ENCODE measurements at places on chromosomes 5 and 9.

GRCh38 chr5:146273109-146273508 is 65.5 kb upstream of the POU4F3 start:
- DNase-seq, result no peak

- DNase-seq, result no peak
Measured at GRCh38 chr5:133232011-133232410, 180.2 kb downstream of the HSPA4 start.

- no peak for DNase-seq
Measured at GRCh38 chr5:124888050-124888506, 141.6 kb upstream of the ZNF608 start.

DNA sequence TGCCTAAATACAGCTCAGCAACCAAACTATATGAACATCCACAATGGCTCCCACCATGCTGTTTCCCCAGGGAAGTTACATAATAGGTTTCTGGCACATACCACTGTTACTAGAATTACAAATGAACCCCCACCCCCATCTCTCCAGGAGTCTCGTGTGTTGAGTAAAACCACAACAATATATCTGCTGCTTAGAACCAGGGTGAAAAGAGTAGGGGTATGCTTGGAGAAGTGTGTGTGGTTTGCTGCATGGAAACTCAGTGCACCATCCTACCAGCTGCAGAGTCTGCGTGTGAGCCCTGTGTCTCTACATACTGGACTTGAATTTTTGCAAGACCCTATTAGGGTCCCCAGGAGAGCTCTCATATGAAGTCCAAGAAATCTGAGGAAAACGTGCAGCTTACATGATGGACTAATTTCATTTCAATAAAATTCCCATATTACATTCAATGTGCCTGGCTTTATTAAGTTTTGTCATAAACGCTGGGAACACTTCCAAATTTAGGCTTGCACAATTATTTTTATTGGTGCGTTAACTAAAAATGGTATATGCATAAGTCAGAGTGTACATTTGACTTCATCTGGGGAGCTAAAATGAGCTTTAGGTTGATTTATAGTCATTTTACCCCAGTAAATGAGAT is 104.5 kb upstream of the NFIB start:
- no peak for DNase-seq

GRCh38 chr5:122707796-122708195 is 67.1 kb upstream of the SNX2 start:
- DNase-seq, result no peak

GRCh38 chr9:93660352-93661046 is 84.1 kb downstream of the PHF2 start:
- DNase-seq, result no peak

- DNase-seq, result no peak
Measured at GRCh38 chr5:172891716-172892421, 57.8 kb downstream of the ERGIC1 start.

GRCh38 chr9:115250621-115251032 is 132.7 kb upstream of the TNC start:
- no peak for DNase-seq

GRCh38 chr9:114319147-114319546 is 3.8 kb upstream of the ORM1 start:
- no peak for DNase-seq

DNA sequence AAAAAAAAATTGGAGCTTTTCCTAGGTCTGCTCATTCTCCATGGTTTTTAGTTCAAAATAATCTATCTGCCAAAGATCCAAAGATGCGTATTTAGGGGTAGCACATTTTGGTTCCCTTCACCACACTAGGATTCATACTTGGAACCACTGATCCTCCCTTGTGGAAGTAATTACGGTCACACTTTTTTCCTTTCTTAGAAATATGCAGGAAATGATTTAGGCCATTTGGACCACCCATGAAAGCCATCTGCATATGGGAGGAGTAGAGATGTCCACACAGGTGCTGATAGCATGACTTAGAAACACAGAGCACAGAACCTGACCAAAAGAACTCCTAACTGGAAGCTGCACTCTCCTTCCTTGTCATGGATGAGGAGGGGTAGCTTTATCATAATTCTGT is 105.9 kb upstream of the RAI14 start:
- no peak for DNase-seq

DNA sequence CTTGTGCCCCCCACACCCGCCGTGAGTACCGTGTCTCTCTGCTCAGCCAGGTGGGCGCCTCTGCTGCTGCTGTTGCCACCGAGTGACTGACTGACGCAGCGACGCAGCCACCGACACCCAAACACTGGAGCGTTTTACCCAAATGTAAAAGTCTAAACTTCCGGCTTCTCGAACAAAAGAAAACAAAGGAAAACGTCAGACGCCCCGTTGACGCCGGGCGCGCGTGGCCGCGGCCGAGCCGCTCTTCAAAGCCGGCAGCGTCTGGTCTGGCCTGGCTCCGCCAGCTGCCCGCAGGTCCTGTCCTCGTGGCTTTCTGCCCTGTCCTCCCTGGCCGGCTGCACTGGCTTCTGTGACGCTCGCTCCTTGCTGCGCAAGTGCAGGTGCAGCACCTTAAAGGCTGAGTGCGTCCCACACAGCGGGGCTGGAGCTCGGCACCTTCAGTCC is 41.4 kb upstream of the CLPTM1L start:
- DNase-seq, result peak; percentile 71

DNA sequence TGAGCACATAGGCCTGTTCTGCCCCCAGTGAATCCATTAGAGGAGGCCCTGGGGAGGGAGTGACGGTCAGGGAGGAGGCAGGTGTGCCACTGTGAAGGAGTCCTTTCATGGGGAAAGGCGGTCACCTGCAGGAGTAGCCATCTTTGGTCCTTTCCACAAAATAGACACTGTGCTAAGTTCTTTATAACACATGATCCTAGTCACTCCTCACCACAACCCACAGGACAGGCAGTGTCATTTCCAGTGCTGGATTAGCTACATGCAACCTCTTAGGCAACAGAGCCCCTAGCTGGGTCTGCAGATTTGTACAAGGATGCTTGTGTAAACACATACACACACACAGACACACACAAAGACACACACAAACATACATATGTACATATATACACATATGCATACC is 18.3 kb downstream of the DOCK2 start:
- DNase-seq, result no peak

DNA sequence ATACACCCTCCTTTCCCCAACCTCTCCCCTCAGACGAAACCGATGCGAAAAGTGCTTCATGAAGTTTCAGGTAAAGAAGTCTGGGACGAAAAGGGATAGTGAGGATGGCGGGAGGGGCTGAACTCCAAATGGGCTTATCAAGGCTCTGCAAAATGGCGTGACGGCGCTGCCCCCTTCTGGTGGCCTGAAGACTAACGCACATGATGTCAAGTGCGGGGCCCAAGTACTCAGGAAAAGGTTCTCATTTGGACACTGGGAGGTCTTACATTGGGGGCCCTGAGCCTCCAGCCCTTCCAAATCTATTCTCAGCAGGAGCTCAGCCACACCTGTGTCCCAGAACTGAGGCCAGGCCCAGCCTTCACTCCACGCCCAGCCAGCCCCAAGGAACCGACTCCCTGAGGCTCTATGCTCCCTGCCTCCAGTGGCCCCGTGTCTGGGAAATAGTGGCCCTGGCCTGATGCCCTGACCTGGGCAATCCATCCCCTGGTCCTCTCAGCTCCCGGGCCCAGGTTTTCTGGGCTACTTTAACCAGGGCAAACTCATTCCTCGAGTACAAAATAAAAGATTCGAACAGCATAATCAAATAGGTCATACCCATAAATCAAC is 119.9 kb downstream of the KCNIP1 start:
- no peak for DNase-seq

- DNase-seq, result no peak
Measured at GRCh38 chr9:128389395-128390149, 18.4 kb downstream of the URM1 start.

DNA sequence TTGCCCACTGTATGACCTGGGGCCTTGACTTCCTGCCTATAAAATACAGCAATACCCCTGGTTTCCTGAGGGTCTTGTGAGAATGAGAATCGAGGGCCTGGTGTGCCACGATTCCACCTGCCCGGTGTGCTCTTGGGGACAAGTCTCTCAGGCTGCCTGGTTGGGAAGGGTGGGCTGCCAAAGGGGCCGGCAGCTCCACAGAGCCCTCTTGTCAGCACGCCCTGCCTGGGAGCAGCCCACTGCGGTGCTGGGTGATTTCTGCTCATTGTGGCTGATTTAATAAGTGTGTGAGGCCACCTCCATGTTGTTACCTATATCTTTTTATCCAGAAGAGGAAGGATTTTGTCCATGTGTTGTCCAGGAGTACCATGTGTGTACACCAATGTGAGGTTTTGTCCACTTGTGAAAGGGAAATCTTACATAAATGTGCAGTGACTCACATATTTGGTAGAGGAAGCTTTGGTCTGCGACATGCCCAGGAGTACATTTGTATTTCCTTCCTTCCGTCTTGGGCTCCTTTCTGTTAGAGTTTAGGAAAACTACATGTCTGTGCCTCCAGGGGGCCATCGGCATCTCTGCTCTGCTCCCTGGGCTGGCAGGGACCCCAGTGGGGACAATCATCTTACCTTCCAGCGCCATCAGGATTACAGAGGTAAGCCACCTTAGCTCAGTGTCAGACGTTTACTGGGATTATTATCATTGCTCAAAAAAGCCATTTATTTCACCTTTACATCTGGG is 108.6 kb downstream of the PHF2 start:
- no peak for DNase-seq

DNA sequence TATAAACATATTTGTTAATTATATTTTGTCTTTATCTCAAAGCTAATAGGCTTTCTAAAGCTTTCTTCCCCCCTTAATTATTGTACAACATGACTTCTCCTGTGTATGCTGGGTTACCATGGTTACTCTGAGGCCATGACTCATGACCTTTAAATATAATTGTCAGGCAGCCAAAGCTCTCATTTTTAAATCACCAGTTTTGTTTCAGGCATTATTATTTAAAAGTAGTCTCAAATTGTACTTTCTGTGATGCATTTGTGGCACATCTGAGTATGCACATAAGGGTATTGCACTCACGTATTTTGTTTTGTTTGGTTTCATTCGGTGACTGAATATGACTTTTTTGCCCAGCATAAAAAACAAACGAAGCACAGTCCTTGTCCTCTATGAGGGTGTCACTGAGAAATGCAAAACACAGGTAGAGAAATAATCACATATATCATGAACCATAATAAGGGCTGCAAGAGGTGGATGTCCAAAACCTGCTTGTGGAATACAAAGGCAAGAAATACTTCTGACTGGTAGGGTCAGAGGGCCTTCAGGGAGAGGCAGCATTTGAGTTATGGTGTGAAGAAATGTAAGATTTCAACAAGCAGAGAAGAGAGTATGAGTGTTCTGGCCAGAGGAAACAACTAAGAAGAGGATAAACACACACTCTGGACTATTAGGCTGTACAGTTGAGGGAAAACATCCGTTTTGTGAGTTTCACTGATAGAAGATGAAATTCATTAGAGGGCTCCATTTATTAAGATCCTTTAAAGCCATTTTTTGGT is 2.1 kb downstream of the CCDC192 start:
- DNase-seq, result no peak

- no peak for DNase-seq
Measured at GRCh38 chr9:76575761-76576160, 116.8 kb downstream of the GCNT1 start.

- no peak for DNase-seq
Measured at GRCh38 chr5:73591102-73591695, 25.7 kb downstream of the UTP15 start.

DNA sequence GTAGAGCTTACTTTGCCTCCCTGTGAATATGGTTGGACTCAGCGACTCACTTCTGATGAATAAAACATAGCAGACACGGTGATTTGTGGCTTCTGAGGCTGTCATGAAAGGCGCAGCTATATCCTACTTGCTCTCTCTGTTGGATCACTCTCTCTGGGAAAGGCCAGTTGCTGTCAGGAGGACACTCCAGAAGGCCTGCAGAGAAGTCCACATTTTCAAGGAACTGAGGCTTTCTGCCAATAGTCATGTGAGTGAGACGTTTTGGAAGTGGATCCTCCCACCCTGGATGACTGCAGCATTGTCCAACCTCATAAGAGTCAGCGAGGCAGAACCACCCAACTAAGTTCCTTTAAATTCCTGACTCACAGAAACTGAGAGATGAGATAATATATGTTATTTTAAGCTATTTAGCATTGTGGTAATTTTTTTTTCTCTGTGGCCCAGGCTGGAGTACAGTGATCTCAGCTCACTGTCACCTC is 156.0 kb upstream of the MAST4 start:
- DNase-seq, result peak; percentile 2

- DNase-seq, result no peak
Measured at GRCh38 chr5:40308867-40309266, 370.8 kb upstream of the PTGER4 start.

GRCh38 chr9:99533421-99533820 is 288.3 kb upstream of the NR4A3 start:
- DNase-seq, result no peak
